ENCODE measurements at places on chromosomes 6 and 20. TPM values are rescaled to one million over a fixed set of nuclear protein-coding genes. Genes with fewer than 3 reads are reported as not detected.

Gene TENT5A
- 28.0 TPM for total RNA-seq

Gene BCAS1
- 0.11 TPM for total RNA-seq

Gene HMGCLL1
- total RNA-seq, result not detected

Gene KHDC3L
- not detected for total RNA-seq

Gene C20orf204
- total RNA-seq, result 2.0 TPM

Gene GJA1
- 195 TPM for total RNA-seq

Gene KIAA0408
- not detected for total RNA-seq

Data from placental epithelial cell (primary cell).